ENCODE measurements at places on chromosomes 5 and 9.
A peak's percentile ranks its signal among the peaks of the same experiment; 100 is the strongest.

DNA sequence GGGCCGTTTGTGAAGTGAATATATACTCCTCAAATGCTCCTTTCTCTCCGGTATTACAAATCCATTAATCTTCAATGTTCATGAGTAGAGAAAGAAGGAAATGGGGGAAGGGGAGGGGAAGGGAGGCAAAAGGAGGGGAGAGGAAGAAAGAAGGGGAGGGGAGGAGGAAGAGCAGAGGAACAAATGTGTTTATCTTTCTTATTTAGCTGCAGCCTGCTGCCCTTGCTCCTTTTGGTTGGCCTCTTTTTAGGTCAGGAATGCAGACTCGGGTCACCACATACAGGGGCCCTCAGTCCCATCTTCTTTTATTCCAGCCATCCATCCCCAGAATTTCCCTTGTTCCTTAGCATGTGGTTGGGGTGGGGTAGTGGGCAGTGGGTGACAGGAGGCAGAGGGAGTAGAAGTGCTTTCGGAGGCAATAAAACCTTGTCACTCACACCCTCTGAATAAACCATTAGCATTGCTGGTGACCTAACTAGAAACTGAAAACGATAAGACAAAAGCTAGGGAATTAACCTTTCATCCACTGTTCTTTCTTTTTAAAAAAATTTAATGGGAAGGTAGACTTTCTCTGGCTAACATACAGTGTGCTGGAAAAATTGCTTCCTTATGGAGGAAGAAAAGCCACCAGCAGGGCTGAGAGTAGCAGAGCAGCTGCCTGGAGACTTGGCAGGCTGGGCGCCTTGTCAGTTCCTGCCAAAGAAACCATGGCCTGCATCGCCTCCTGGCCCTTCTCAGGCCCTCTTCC, 16.8 kb upstream of the PRLR start:
- DNase-seq, result peak; percentile 65

DNA sequence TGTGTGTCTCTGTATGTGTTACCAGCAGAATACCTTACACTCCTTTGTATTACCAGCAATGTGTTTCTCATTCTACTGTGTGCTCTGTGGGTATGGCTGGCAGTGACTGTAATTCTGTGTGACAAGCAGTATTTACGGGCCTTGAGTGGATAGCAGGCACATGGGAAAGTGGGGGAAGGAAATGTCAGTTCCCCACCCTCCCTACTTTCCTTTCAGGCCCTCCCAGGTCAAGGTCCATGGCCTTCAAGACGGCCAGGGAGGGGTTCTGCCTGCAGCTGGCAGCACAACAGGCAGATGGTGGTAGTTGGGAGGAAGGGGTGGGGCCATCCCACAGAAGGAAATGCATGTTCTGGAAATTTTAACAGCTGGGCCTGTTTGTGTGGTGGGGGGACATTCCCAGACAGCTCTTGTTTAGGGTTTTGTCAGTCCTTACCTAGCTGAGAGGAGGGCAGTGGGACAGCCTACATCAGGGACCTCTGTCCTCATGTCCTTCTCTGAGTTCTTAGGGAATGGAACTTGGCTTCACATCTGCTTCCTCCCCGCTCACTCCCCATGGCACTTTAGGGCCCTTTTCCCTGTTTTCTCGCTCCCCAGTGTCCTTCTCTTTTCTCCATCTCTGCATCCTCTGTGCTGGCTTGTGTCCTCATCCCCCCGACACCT, 14.6 kb upstream of the TNIP1 start:
- peak; percentile 66 for DNase-seq

DNA sequence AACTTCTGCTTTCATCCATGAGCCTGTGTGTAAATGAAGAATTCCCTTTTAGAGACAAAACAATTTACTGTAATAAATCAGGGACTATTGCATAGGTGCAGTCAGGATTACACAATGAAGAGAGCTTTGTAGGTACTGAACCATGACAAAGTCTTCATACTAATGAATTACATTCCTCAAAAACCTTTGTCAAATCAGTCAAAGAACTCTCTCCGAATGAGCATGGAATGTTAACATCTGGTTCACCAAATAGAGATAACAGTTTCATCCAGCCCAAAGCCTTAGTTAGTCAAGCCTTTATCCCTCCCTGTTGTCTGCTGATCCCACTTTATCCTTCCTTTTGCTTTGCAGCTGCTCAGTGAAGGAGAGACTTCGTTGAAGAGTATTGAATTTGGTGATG, 62.9 kb upstream of the DMRTA1 start:
- DNase-seq, result no peak

- no peak for DNase-seq
Measured at GRCh38 chr5:58183786-58184085, 276.1 kb downstream of the PLK2 start.

GRCh38 chr5:83007755-83008154, 69.4 kb downstream of the TMEM167A start:
- DNase-seq, result no peak

DNA sequence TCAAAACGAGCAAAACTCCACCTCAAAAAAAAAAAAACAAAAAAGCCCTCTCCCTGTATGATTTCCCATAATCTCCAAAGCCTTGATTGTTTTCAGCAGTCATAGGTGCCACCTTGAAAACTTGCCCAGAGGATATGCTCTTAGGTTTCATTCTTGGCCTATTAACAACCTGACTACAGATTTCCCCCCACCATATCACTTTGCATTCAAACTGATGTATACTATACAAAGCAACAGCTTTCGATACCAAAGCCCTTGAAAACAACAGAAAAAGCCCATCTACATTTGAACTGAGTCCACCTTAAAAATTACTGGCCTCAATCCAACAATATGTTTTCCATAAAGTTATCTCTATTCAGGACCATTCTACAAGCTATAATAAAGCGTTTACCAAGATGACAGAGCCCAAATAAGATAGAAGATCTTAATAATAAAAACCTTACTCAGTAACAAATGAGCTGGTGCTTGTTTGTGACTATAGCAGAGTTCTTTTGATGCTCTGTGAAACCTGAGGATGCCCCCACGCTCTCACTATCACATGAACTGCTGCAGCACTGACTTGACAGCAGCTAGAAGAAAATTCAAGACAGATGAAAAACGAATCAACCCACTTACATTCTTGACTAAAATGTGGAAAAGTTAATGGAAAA, 44.4 kb downstream of the FNBP1 start:
- no peak for DNase-seq

- DNase-seq, result no peak
Measured at GRCh38 chr9:133747309-133747708, 9.2 kb upstream of the SARDH start.

DNA sequence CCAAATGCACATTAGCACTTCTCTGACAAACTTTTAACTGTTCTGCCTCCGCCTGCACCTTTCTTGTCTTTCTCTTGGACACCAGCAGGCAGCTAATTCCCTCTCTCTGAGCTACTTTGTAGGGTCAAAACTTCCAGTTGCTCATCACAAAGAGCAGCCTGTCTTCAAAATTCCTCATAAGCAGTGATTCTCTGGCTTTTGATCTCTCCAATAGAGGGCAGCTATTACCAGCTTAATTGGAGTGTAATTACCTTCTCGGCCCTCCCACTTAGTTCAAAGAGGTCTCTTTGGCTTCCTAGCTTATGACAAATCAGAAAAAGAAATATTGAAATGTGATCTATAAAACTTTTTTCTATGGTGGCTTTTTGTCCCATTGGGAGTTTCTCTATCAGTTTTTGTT, 43.6 kb upstream of the RAD23B start:
- no peak for DNase-seq

DNA sequence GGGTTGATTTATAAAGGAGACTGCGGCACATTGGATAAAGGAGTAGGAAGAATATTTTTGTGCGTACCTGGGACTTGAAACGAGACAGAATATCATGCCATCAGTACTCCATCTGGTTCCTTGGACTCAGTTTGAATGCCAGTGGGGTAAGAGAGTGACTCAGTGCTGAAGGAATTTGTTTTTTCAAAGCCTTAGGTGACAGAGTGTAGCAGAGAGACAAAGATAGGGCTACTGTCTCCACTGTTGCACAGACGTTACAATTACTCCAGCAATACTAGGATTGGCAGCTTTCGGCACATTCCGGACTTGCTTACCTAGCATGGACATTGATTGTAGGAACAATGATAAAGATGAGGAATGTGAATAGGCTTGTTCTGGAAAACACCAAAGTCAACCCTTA, 250.7 kb downstream of the KCTD16 start:
- no peak for DNase-seq

DNA sequence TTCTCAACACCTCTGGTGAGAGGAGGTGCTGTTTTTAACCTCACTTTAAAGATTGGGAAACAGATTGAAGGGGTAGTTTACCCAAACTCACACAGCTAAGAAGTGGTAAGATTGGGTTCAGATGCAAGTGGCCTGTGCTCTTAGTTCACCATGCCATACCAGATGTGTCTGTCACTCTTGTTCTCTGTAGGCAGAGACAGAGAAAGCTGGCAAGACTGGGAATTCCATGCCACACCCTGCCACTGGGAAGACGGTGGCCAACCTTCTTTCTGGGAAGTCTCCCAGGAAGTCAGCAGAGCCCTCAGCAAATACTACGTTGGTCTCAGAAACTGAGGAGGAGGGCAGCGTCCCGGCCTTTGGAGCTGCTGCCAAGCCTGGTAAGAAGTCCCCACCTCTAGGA, 11.0 kb downstream of the TCOF1 start:
- no peak for DNase-seq

DNA sequence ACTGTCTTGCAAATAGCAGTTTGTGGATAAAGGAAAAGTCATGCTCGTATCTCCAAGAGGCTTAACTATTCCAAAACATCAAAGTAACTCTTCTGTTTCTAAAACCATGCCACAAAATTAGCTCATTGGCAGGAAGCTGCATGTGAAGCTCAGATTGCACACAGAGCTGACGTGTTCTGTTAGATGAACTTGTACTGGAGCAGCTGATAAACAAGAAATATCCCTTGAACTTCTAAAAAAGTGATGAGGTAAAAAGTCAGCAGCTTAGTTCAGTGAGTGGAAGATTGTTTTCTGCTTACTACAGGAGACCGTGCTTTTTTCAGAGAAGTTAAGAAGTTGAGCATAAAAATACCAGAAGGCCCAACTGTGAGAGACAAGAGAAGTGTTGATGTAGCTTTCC, 113.2 kb downstream of the SLC12A2 start:
- no peak for DNase-seq

GRCh38 chr9:76570826-76571225, 111.8 kb downstream of the GCNT1 start:
- DNase-seq, result no peak

- no peak for DNase-seq
Measured at GRCh38 chr5:34674187-34674586, 18.1 kb downstream of the RAI14 start.

GRCh38 chr9:128689820-128690683, 1.0 kb downstream of the SET start:
- DNase-seq, result peak; percentile 53

DNA sequence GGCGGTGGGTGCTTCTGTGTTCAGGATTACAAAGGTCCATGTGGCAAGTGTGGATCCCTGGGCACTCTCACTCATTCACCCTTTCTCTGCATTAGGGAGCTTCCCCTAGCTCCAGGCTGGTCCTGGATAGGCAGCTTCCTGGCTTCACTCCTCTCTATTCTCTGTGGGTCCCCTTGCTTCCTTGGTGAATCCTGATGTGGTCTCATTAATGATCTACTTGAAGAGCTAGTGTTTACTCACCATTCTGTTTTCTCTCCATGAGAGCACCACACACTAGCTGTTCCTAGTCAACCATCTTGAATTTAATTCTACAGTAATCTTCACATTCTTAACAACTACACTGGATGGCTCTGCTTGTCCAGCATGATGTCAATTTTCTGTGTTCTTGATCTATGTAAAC, 90.0 kb upstream of the PLPPR1 start:
- DNase-seq, result no peak

- DNase-seq, result no peak
Measured at GRCh38 chr5:177452688-177453638, 6.3 kb downstream of the PRR7 start.

DNA sequence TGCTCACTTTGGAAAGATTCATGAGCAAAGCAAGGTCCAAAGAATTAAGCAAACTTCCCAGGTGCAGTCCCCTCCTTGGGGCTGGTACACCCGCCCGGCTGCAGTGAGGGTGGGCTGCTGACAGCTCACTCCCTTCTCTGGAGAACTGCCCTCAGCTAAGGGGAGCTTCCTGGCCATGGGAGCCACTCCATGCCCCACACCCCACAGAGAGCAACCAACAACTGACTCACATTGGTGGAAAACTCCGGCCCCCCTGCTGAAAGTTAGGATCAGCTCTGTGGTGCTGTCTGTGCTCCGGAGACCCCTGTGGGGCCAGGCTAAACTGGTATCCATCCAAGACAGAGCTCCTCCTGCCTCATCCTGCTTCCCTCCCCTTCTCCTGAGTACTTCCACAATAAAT, 223.0 kb downstream of the GABBR2 start:
- no peak for DNase-seq

DNA sequence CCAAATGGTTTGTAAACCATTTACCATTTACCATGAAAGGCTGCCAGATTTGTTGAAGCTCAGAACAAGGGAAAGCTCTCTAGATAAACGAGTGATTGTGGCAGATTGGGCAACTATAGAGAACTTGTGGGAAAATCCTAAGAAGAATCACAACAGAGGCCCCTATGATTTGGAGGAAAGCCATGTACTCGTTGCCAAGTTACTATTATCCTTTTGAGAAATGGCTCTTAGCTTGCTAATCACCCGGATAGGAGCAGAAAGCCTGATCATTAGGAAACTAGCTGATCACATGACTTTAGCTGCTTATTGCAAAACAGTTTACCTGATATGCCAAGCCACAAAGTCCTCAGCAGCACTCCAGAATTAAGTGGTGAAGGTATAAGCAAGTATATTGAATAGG, 23.5 kb upstream of the ATG10 start:
- no peak for DNase-seq

DNA sequence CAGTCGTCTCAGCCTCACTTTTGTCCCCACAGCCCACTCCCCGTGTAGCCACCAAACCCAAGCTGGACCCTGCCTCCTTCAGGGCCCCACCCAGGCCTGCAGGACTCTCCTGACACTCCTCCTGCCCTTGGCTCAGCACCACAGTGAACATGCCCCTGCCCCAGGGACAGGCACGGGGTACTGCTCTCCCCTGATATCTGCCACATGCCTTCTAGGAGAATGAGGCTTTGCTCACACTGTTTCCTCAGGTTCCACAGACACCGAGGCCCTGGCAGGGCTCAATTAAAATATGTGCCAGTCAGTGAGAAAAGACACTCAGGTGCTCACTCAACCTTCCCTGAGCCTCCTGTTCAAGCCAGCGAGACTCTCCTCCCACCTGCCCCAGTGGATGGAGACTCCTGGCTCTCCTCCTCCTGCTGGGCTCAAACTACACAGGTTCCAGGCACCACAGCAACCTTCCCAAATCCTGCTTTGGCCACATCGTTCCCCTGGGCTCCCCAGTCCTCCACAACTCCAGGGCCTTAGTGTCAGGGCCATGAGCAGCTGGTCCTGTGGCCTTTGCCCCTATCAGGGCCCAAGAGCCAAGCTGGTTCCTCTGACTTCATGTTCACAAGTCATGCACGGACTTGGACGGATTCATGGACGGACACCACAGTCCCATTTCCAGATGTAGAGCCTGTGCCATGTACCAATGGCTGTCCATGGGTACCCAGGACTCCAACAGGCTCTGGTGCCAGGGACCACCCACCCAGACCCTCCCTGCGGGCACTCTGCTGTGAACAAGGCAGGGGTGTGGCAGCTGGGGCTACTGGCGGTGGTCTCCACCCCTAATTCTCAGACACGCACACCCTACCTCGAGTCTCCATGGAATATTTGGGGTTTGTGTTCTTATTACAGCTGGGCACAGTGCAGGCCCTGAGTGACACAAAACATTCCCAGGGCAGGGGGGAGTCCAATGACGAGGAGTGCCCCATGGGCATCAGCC, 36.6 kb downstream of the BICD2 start:
- DNase-seq, result no peak

GRCh38 chr9:135478191-135478590, 1.4 kb upstream of the PPP1R26 start:
- DNase-seq, result no peak

- DNase-seq, result peak; percentile 48
Measured at GRCh38 chr5:777756-778161, 6.8 kb downstream of the ZDHHC11B start.

All from left cardiac atrium (tissue), 4 donors.